Activated T-cell treated with anti-CD3 and anti-CD28 coated beads, Interleukin-2, amount 50 U/mL, for 48 hours (primary cell): ENCODE measurements at places on chromosomes 16 and 17.

GRCh38 chr17:68777243-68777855 is 176.2 kb upstream of the FAM20A start:
- DNase-seq: peak; percentile 21

GRCh38 chr16:10729104-10730048 is 14.3 kb upstream of the NUBP1 start:
- no peak for DNase-seq

DNA sequence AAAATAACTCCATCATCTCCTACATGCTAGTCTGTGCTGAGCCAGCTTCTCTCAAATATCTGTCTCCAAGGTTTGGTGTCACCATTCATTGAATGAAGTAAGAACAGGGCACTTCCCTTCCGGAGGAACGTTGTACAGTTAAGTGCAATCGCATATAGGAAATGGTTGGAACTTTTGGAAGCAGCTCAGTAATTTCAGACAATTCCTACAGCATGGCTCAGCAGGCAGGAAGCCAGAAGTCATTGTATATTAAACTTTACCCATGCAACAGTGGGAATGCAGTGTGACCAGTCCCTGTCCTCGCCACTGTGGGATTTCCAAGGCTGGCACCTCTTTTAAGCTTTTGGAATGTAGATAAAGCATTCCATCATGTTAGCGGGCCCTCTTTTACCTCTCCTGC is 51.1 kb upstream of the MYH2 start:
- no peak for DNase-seq

- DNase-seq: peak; percentile 88
Observed at GRCh38 chr17:27544350-27545131, 86.4 kb upstream of the LGALS9 start.

DNA sequence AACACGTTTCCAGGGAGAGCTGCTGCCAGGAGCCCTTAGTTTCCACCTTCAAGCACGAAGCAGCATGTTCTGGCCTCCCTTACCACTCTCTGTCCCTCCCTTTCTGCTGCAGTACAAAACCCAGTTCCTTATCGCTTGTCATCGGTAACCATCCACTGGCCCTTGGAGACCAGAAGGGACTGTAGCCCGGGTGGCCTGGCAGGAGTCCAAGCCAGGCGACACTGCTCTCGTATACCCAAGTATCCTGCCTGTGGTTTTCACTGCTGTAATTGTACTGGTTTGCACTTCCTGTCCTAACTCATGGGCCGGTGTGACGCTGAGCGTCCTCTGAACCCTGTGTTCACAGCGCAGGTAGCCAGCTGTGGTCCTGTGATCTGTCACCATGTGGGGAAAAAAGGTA is 81.1 kb downstream of the MAF start:
- DNase-seq: no peak

DNA sequence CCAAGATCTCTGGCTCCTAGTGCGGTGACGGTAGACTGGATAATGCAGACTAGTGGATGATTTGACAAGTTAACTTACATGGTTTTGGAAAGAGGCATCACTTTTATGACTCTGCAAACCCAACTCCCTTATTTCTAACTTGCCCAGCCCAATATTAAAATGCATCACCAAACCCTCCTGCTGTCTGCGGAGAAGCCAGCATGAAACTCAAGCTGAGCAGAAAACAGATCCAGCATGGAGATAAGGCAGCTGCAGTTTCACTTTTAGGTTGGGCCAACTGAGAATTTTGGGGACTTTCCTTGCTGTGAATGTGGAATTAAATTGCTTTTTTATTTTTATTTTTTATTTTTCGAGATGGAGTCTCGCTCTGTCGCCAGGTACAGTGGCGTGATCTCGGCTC is 27.8 kb downstream of the CDH1 start:
- no peak for DNase-seq

GRCh38 chr17:80008383-80008840 is 27.3 kb downstream of the TBC1D16 start:
- peak; percentile 88 for DNase-seq

GRCh38 chr16:2331199-2331930 is 9.2 kb downstream of the ABCA3 start:
- DNase-seq: no peak

DNA sequence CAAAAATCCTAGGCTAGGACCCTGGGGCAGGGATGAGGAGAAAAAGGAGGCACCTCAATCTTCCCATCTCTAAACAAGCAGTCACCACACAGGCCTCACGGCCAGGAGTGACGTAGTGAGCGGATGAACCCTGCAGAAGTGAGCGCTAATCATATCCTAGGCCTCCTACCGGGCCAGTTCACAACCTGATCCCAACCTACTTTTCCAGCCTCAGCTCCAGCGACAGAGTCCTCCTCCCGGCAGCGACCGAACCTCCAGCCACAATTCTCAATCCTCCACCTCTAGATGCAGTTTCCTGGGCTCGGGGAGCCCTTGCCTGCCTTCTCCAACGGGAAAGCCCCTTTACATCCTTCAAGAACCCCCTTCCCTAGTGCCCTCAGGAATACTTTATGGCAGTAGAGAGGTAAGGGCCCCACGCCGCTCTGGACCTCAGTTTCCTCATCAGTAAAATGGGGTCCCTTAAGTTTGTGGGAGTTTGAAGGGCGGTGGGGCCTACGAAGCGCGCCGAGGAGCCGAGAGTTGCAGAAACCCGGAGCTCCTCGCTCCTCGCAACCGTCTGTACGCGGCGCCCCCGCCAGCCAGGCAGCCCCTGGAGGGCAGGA is 1.4 kb downstream of the ZNF668 start:
- DNase-seq: peak; percentile 59

DNA sequence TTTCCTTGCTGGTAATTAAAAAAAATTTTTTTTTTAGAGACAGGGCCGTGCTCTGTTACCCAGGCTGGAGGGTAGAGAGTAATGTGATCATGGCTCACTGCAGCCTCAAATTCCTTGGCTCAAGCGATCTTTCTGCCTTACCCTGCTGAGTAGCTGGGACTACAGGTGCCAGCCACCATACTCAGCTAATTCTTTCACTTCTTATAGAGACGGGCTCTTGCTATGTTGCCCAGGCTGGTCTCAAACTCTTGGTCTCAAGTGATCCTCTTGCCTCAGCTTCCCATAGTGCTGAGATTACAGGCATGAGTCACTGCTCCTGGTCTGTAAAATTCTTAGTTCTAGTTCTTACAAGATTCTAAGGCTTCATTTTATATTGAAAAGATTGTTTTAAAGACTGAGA is 11.1 kb downstream of the SMIM36 start:
- no peak for DNase-seq

DNA sequence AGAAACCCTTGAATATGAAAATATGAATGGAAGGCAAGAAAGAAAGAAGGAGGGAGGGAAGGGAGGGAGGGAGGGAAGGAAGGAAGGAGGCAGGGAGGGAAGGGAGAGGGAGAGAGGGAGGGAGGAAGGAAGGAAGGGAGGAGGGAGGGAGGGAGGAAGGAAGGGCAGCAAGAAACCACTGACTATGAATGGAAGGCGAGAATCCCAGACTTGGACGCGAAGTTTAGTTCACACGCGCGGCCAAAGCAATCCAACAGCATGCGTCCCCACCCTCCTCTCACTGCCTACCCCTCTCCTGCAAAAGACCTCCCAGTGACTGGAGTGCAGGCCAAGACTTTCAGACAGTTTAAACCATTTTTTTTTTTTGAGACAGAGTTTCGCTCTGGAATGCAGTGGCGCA is 7.9 kb upstream of the SMARCD2 start:
- no peak for DNase-seq

- DNase-seq: no peak
Observed at GRCh38 chr16:46568472-46569230, 52.5 kb downstream of the SHCBP1 start.
